ENCODE measurements at places on chromosomes 1 and 21.

DNA sequence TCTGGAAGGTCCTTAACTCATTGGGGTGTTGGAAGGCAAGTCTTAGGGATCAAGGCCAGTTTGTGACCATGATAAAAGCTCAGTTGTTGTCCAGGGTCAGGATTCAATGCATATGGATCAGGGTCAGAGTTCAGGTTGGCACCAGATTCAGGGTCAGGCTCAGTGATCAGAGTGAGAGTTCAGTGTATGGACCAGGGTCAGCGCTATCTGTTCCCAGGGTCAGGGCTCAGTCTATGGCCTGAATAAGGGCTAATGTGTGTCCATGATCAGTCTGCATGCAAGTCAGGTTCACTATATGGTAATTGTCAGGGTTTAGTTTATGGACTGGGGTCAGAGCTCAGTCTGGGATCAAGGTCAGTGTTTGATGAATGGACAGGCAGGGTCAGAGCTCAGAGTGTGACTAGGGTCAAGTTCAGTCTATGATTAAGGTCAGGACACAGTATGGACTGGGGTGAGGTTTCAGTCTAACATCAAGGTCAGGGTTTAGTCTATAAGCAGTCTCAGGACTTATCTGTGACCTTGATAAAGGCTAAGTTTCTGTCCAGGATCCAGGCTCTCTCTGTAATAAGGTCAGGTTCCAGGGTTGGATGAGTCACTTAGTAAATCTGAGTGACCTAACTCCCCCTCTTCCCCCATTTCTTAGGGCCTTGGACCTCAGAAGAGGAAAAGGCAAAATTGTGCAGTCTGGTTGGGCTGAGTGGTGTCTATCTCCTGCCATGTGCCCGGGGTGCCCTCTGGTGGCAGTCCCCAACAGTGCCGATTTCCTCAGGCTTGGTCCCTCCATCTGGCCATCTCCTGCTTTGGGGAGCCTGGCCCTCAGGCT, 23.8 kb downstream of the KNCN start:
- peak; percentile 88 for DNase-seq

- DNase-seq, result no peak
These were observed 187.0 kb upstream of the USP24 start for GRCh38 chr1:55402142-55402541.

GRCh38 chr1:228953207-228953606, 217.9 kb downstream of the RHOU start:
- no peak for DNase-seq

DNA sequence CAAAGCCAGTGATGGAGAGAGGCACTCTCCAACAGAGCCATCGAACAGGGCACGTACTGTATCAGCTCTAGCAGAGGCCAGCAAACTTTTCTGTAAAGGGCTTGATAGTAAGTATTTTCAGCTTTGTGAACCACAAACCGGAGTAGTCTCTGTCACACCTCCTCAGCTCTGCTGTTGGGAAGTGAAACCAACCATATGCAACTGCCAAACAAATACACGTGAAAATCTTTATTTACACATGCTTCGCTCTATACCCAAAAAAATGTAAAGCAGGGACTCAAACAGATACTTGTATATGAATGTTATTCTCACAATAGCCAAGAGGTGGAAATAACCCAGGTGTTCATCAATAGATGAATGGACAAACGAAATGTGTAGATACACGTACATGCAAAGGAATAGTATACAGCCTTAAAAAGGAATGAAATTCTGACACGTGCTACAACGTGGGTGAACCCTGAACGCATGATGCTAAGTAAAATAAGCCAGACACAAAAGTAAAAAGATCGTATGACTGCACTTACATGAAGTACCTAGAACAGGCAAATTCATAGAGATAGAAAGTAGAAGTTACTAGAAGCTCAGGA, 39.0 kb downstream of the SETD4 start:
- no peak for DNase-seq

DNA sequence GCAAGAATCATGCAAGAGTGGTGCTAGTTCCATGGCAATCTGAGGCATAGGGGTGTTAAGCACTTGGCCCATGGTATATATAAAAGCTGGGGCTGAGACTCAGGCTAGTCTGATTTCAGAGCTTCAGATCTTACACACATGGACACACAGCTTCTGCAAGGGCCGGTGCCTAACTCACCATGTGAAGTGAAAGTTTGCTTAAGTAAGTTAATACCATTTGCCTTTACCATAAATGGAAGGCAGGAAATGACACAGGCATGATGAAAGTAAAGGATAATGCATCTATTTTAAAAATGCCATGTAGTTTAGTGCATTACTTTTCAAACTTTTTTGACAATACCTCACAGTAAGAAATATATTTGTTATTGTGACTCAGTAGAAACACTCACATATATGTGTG, 122.6 kb downstream of the KCNJ6 start:
- DNase-seq, result no peak

- no peak for DNase-seq
These were observed 6.3 kb downstream of the CD2 start for GRCh38 chr1:116760487-116760886.

DNA sequence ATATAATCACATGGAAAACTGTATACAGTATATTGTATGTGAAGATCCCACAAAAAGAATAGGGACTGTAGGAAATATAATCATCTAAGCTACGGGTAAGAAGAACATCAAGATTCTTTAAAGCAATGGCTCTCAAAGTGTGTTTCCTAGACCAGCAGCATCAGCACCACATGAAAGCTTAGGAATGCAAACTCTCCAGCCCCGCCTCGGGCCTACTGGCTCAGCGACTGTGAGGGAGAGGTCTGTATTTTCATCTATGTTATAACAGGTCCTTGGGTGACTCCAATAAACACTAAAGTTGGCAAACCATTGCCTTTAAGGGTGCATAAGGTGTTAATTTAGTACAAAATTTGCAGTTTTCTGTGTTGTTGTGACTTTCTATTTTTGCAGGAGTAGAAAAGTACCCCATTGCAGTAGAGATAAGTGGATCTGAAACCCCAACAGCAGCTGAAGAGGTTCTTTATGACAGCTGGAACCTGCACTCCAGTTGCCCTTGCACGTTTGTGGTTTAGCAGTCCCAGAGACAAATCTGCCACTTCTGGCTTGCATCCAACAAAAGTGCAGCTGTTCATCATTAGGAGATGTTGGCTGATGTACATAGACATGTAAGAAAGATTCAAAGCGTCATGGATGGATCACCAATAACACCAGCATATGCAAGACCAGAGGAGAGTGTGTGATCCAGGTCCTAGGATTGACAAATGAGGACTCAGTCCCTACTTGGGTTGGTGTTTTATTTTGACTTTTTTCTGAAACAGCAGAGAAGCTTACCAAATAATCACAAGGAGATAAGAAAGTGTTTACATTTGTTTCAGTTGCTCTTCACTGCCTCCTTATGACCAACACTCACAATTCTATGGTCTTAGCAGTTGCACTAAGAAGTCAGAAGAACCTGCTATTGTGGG, 15.9 kb upstream of the IFNAR1 start:
- DNase-seq, result no peak

GRCh38 chr1:2452201-2452931, 23.7 kb upstream of the PLCH2 start:
- no peak for DNase-seq

DNA sequence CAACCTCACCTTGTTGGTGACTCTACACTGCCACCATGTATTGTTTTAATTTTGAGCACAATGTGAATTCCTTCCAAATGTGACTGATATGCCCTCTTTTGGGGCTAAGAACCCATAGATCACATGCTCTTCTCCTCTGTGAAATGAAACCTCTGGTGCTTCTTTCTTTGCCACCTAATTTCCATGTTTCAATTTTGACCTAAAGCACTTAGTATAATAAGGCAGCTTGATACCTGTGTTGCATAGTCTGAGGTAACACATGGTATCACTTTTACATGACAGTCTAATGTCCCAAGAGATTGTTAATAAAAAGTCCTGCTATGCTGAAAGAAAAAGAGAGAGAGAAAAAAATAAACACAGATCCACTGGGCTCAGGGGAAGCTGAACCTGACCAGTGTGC, 24.2 kb downstream of the CLEC20A start:
- DNase-seq, result no peak

- DNase-seq, result no peak
These were observed 71.4 kb downstream of the DIRAS3 start for GRCh38 chr1:67978890-67979516.

- DNase-seq, result no peak
These were observed 98.0 kb upstream of the C1orf105 start for GRCh38 chr1:172322219-172323061.

- peak; percentile 82 for DNase-seq
These were observed 587 bp downstream of the NKAIN1 start for GRCh38 chr1:31238986-31239613.

GRCh38 chr1:12184008-12184681, 17.4 kb downstream of the TNFRSF1B start:
- no peak for DNase-seq

- no peak for DNase-seq
These were observed 244.7 kb downstream of the SIPA1L2 start for GRCh38 chr1:232385221-232385620.

GRCh38 chr1:61914823-61915482, 172.7 kb downstream of the PATJ start:
- no peak for DNase-seq

DNA sequence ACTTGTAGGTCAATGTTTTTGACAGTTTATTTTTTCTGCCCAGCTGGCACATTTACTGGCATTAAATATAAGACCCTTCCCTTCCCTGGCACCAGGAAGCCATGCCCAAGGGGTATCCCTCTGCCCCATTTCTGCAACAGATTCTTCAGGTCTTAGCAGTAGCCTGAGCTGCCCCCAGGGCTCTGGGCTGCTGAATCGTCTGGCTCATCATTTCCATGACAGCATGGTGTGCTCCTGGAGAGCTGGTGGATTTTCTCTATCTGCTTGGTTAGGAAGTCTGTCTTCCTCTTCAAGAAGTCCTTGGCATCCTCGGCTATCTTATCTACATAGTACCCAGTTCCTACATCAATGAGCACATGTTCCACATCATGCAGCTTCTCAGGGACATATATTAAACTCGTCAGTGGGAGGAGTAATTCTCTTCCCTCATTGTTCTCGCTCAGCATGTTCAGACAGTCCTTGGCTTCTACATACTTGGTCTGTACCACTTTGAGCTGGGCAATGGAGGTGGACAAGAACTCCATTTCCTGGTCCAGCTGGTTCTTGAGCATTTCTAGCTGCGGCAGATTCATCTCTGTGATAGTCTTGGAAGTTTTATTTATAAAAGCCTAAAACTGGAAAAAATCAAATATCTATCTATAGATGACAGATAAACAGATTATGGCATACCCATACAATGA, 23.5 kb downstream of the MIA3 start:
- DNase-seq, result no peak

GRCh38 chr1:196543833-196544232, 64.4 kb downstream of the KCNT2 start:
- no peak for DNase-seq

GRCh38 chr1:176541663-176542062, 78.7 kb downstream of the PAPPA2 start:
- DNase-seq, result no peak
